ENCODE measurements at places on chromosomes 1 and 21. TPM values are rescaled to one million over a fixed set of nuclear protein-coding genes. Genes with fewer than 3 reads are reported as not detected.
A peak's percentile ranks its signal among the peaks of the same experiment; 100 is the strongest.

The FAM72D gene
- 1.1 TPM for total RNA-seq

The FBXO28 gene
- 31.8 TPM for total RNA-seq

DNA sequence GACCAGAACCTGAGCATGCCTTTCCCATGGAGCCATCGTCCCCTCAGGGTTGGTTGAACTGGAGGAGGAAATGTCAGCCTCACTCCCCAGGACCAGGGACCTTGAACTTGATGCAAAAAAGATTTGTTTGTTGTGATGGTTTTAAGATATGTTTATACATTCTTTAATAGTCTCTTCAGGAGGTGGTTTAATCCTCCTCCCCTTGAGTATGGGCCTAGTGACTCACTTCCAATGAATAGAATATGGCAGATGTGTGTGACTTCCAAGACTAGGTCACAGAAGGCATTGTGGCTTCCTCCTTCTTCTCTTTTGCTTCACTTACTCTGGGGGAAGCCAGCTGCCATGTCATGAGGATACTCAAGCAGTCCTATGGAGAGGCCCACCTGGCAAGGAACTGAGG lies 81.7 kb upstream of the WNT4 start:
- no peak for DNase-seq

GRCh38 chr1:202416641-202417040 lies 68.1 kb downstream of the PPP1R12B start:
- no peak for DNase-seq

DNA sequence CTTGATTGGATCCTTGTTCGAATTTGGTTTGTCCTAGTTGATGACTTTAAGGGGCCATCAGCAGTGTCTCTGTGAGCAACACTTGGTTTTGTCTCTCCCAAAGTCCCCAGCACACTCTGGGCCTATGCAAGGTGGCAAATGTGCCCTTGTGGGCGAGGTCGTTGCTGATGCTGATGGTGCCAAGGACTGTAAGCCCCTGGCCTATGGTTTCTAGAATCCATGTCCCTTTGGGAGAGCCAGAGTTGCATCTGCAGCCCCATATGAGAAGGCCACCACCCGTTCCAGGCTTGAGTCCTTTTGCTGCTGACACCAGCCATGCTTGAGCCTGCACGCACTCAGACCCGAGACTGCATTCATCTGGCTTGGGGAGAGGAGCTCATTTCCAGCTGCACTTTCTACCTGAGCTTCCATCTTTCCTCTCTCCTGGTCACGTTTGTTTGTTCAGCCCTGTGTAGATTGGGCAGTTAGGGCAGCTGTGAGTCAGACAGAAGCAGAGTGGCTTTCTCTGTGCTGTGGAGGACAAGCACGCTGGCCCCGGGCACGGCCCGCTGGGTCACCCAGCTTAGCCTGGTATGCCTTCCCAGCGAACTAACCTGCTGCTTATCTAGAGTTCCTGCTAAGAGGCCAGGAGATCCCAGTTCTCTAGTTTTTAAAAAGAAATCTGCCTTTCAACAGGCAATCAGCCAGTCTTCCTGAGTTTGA lies 52.1 kb upstream of the CSF3R start:
- no peak for DNase-seq

DNA sequence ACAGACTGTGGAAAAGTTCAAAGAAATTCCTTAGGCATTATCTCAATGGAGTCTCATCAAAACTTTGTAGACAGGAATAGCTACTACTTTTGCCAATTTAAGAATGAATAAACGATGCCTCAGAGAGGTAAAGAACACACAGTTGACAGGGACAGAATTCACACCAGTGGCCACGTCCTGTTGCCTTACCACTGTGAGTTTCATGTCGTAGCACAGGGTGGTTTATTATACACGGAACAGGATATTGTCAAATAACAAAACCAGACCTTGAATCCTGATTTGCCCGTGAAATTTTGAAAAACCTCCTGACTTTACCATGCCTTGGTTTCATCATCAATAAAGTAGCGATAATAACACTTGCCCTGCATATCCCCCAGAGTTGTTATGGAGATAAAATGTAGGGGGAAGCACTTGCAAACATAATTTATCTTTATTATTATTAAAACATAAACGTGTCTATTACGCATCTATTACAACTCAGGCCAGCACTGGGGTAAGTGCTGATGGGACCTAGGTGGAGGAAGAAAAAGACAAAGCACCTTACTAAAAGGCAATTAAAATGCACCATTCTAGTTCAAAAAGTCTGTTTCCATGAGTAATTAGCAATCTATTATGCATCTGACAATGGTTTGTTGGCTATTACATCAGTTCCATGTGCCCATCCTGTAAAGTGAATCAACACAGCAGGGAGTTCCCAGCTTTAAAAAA lies 408.1 kb upstream of the RUNX1 start:
- DNase-seq: no peak

GRCh38 chr21:37220433-37220980 lies 46.6 kb downstream of the VPS26C start:
- DNase-seq: peak; percentile 69

GRCh38 chr1:115230281-115230680 lies 107.8 kb downstream of the NGF start:
- DNase-seq: no peak

DNA sequence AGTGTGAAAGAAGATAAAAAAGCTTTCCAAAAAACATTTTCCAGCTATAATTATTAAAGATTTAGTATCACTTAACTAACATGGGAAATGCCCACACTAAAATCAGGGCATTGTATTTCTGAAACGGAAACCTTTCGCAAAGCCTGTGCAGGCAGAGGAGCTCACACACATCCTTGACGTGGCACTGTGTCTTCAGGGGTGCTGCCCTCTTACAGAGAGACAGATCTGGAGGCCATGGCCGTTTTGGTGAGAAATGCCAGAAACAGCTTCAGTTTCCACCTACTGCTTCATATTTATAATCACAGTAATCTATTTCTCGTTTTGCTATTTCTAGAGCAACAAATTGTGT lies 26.7 kb downstream of the ATP1B1 start:
- no peak for DNase-seq

The TNNT2 gene
- not detected for total RNA-seq

DNA sequence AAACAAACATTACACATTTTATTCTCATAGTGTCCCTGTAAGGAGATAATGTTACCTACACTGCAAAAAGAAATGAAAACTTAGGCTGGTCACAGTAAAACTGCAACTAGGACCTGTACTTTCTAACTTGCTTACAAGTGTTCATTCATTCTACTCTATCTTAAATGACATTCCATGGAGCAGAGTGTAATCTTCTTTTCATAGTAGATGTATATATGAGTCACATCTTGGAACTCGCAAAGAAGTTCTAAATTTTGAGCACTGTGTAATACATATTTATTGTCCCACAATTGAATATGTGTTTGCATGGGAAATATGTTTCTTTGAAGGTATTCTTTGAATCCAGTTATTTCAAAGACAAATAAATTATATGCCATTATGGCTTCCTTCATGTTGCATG lies 1258.5 kb upstream of the ADGRL2 start:
- no peak for DNase-seq

- peak; percentile 45 for DNase-seq
Observed at GRCh38 chr21:31509194-31510017, 150.1 kb upstream of the SOD1 start.

The GBP6 gene
- not detected for total RNA-seq

DNA sequence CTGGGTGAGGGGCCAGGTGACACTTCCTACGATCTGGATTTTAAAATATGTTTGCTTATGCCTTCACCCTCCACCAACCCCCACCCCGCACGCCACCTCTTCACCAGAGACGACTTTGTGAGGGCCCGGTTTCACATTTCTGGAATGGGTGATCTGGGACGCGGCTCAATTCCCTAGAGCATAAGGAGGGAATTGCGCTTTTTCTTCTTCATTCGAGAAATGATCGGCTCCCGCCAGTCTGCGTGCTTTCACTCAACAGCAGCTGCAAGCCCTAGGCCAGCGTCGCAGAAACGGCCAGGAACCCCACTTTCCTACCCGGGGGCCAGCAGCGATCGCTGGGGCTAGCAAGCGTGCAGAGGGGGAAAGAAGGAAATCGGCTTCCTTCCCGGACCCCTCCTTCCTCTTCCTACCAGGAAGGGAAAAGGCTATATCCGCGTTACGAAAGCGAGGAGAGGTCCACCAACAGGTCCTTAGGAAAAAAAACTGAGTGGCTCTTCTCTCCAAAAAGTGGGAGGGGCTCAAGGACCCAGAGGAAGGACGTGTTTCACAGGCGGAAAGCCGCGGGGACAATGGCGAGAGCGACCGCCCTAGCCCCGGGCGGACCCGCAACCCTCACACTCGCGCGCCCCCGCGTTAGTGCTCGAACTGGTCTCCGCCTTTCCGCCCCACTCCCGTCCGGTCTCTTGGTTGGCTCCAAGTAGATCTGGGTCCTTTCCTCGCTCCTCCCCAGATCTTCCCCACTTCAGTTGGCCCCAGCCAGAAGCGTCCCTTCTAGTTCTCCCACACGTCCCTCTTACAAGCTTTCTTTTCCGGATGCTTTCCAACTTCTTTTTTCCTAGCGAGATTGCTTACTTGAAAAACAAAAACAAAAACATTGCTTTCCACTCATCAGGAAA lies 1.1 kb upstream of the ADAMTS1 start:
- peak; percentile 86 for DNase-seq

The PCAT6 gene
- total RNA-seq: not detected

GRCh38 chr1:218778257-218779126 lies 395.2 kb upstream of the LYPLAL1 start:
- no peak for DNase-seq

DNA sequence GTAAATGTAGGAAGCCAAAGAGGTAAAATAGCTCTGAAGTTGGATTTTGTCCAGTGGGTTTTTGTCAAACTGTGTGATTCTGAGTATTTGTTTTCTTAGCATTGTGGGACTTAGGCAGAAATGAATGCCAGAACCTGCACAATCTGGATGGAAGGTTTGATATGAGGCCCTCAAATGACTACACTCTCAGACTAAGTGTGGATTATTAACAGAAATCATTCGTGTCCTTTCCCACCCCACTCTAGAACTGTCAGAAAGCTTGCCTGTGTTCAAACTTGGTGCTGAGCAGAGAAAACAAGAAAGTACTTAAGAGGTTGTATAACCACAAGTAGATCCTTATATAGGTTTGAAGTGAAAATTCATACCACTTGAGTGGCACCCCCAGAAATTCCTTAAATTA lies 88.5 kb downstream of the WDR3 start:
- no peak for DNase-seq

The TENT5C gene
- 0.25 TPM for total RNA-seq

DNA sequence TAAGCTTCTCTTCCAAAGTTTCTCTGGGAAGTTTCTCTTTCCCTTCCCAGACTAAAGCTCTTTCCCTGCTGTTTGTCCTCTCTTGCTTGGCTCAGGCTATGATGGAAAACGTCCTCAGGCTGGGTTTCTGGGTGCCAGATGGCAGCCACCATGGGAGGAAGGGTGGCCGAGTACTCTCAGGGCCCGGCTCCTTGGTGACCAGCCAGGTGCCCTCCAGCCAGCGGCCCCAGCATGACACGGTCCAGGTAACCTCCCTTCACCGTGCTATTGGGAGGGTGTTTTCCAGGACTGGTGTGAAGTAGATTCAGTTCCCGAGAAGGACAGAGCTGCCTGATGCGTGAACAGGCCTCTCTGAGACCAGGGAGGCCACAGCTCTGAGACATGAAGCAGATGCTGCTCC lies 60.3 kb downstream of the KIF26B start:
- DNase-seq: no peak

DNA sequence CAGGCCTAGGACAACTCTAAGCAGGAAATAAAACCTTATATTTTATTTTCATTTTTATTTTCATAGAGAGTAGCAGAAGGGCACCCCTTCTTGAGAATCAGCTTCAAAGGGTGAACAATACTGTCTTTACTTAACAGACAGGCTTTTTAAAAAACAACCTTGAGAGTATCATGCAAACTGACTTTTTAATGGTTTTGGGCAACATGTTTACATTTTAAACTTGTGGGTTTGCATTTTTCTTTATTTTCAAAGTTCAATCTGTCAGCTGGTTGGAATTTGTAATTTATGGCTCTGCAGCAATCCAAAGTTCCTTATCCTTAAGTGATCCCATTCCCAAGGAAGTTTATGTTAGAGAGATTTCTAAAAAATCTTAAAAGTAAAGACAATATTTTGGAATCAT lies 392.3 kb upstream of the ADAMTS5 start:
- peak; percentile 13 for DNase-seq

DNA sequence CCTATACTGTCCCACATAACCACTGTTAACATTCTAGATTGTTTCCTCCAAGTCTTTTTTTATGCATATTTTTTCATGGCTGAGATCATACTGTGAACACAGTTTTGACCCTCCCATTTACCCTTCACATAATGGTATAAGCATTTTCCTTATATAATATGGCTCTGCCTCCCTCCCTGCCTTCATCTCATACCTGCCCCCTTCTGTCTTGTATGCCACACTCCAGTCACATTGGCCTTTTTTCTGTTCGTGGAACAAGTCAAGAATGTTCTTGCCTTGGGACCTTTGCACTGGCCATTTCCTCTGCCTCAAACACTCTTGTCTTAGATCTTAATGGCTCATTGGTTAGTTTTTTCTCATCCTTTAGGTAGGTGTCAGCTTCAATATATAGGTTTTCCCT lies 24.3 kb upstream of the ELAVL4 start:
- DNase-seq: no peak

DNA sequence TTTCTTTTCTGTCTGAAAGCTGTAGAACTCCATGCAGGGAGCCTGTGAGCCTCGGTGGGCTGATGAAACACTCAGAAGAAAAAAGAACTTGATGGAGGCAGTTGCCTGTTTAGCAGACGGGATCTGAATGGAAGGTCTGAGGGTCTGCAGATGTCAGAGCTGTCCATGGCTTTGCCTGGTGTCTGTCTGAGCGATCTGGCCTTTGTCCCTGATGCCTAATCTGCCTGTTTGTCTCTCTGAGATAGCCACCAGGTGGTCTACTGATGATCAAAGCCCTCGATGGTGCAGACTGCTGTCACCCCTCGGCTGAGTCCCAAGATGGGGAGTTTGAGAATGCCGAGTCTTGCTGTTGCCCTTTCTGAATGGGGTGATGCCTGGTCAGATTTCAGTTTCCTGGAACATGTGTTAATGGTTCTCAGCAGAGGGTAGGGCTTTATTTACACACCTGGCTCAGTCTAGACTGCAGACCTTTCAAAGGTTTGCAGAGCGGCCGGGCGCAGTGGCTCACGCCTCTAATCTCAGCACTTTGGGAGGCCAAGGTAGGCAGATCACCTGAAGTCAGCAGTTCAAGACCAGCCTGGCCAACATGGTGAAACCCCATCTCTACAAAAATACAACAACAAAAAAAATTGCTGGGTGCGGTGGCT lies 90.4 kb downstream of the KIF26B start:
- DNase-seq: no peak

The SERINC2 gene
- 34.4 TPM for total RNA-seq

The TMPRSS15 gene
- not detected for total RNA-seq

The LCE3A gene
- not detected for total RNA-seq

GRCh38 chr1:184656221-184656620 lies 98.4 kb downstream of the EDEM3 start:
- DNase-seq: no peak

The HSD3B1 gene
- total RNA-seq: not detected

The BGLAP gene
- total RNA-seq: not detected

The PADI3 gene
- total RNA-seq: not detected

The OR2L13 gene
- not detected for total RNA-seq

- no peak for DNase-seq
Observed at GRCh38 chr1:5490635-5491034, 501.6 kb downstream of the NPHP4 start.

Measured in GM23248 (cell line).